ENCODE measurements at places on chromosomes 12 and 14.
A peak's percentile ranks its signal among the peaks of the same experiment; 100 is the strongest.

DNA sequence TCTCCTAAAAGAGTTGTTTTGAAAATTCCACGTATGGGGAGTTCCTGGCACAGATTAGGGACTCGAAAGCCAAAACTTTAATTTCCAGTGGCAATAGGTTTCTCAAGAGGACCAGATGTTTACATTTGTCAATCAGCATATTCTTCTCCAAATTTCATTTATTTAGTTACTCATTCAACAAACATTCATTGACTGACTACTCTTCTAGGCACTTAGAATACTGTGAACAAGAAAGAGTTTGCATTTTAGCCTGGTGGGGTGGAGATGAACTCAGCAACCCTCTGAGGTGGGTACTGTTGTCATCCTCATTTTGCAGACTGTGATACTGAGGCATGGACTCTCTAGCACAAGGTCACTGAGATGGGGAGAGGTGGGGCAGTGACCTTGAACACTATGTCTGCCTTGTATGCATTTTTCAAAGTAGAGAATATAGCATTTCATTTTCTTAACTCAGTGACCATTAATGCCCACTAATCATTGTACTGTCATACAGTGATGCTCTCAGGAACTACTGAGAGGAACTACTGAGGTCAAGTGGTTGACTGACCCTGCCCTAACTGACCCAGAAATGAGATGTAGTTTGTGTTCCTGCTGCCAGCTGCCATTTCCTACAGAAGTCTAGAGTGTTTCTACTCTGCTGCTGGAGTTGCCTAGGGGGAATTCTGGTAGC, 2.2 kb downstream of the L3HYPDH start:
- no peaks in the 10 kb centered on the region for H3K36me3 ChIP-seq
- H3K27me3 ChIP-seq, result no peaks in the 10 kb centered on the region
- peak overlapping the region; percentile 92 for H3K4me3 ChIP-seq
- DNase-seq, result no peak

GRCh38 chr12:95975491-95975890, 20.7 kb downstream of the HAL start:
- H3K4me1 ChIP-seq, result no peaks in the 10 kb centered on the region
- no peak overlapping the region for H3K4me3 ChIP-seq
- H3K27me3 ChIP-seq, result no peaks in the 10 kb centered on the region
- H3K36me3 ChIP-seq, result peaks cover 2% of the 10 kb centered on the region
- H3K27ac ChIP-seq, result no peak overlapping the region

- H3K27me3 ChIP-seq, result no peaks in the 10 kb centered on the region
- H3K4me3 ChIP-seq, result no peak overlapping the region
- H3K27ac ChIP-seq, result no peak overlapping the region
- H3K36me3 ChIP-seq, result no peaks in the 10 kb centered on the region
- no peak for DNase-seq
- H3K4me1 ChIP-seq, result no peaks in the 10 kb centered on the region
Observed at GRCh38 chr12:78430551-78430950, 434.0 kb upstream of the SYT1 start.

DNA sequence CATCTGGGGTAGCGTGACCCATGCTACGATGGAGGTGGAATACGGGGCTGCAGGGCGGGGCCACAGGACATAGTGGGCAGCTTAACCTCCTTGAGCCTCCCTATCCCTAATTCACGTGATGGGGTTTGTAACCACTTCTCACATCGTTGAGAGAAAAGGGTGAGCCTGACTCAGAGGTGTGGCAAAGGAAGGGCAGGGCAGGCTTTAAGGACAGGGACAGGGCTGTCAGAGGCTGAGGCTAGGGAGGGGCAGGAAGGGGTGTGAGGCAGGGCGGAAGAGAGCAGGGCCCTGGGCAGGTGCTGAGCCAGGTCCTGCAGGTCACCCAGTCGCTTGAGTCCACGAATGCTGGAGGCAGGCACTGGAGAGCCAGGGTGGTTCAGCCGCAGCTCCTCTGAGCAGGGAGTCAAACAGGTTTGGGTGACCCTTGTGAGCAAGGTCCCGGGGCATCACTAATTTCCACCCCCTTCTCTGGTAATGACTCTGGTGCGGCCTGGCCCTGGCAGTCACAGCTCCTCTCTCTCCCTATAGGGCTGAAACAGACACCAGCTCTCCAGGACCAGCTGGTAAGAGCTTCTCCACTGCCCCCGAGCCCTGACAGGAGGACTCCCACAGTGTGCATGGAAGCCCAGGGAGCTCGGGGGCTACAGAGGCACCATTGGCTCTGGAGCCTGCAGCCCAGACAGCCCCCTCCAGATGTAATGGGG, 7.5 kb upstream of the AQP2 start:
- peaks cover 39% of the 10 kb centered on the region for H3K4me1 ChIP-seq
- peak overlapping the region; percentile 41 for H3K4me3 ChIP-seq
- peak overlapping the region; percentile 96 for H3K27ac ChIP-seq
- no peaks in the 10 kb centered on the region for H3K27me3 ChIP-seq
- H3K36me3 ChIP-seq, result no peaks in the 10 kb centered on the region
